Fibroblast of mammary gland (primary cell): ENCODE measurements at places on chromosomes 12 and 14.

- DNase-seq: peak; percentile 18
Observed at GRCh38 chr12:75439048-75439447, 41.5 kb upstream of the GLIPR1 start.

GRCh38 chr14:71061458-71061857 is 154.2 kb downstream of the PCNX1 start:
- peak; percentile 45 for DNase-seq

- no peak for DNase-seq
Observed at GRCh38 chr14:61884711-61885110, 122.5 kb downstream of the SNAPC1 start.

- peak; percentile 67 for DNase-seq
Observed at GRCh38 chr14:64983439-64984310, 3.0 kb upstream of the FNTB start.

- peak; percentile 90 for DNase-seq
Observed at GRCh38 chr14:68687746-68688145, 105.1 kb downstream of the ZFP36L1 start.

GRCh38 chr14:34014936-34015335 is 64.1 kb upstream of the EGLN3 start:
- no peak for DNase-seq

GRCh38 chr14:55910601-55911243 is 207.5 kb upstream of the PELI2 start:
- no peak for DNase-seq
